ENCODE measurements at places on chromosomes 1 and 21.

GRCh38 chr1:68623700-68624099 lies 126.8 kb upstream of the DEPDC1 start:
- no peaks in the 10 kb centered on the region for H3K4me1 ChIP-seq
- H3K4me3 ChIP-seq: no peak overlapping the region
- DNase-seq: no peak

GRCh38 chr1:67489643-67490042 lies 59.4 kb upstream of the SERBP1 start:
- no peaks in the 10 kb centered on the region for H3K36me3 ChIP-seq
- H3K4me1 ChIP-seq: peaks cover under 1% of the 10 kb centered on the region
- H3K27ac ChIP-seq: no peak overlapping the region
- no peaks in the 10 kb centered on the region for H3K27me3 ChIP-seq

- H3K4me3 ChIP-seq: no peak overlapping the region
- no peaks in the 10 kb centered on the region for H3K4me1 ChIP-seq
Observed at GRCh38 chr1:67710417-67710816, 25.4 kb downstream of the GADD45A start.

- H3K36me3 ChIP-seq: no peaks in the 10 kb centered on the region
- H3K27ac ChIP-seq: no peak overlapping the region
- H3K4me1 ChIP-seq: no peaks in the 10 kb centered on the region
- no peak for DNase-seq
Observed at GRCh38 chr1:60747353-60747752, 335.0 kb upstream of the NFIA start.

- H3K36me3 ChIP-seq: no peaks in the 10 kb centered on the region
- DNase-seq: no peak
- H3K27ac ChIP-seq: no peak overlapping the region
- H3K27me3 ChIP-seq: no peaks in the 10 kb centered on the region
- H3K4me1 ChIP-seq: no peaks in the 10 kb centered on the region
- no peak overlapping the region for H3K4me3 ChIP-seq
Observed at GRCh38 chr1:118364882-118365281, 179.9 kb upstream of the SPAG17 start.

GRCh38 chr1:205803986-205804385 lies 9.0 kb downstream of the SLC41A1 start:
- no peaks in the 10 kb centered on the region for H3K27me3 ChIP-seq
- no peak overlapping the region for H3K4me3 ChIP-seq
- H3K27ac ChIP-seq: no peak overlapping the region
- peaks cover 58% of the 10 kb centered on the region for H3K36me3 ChIP-seq
- peaks cover 52% of the 10 kb centered on the region for H3K4me1 ChIP-seq

DNA sequence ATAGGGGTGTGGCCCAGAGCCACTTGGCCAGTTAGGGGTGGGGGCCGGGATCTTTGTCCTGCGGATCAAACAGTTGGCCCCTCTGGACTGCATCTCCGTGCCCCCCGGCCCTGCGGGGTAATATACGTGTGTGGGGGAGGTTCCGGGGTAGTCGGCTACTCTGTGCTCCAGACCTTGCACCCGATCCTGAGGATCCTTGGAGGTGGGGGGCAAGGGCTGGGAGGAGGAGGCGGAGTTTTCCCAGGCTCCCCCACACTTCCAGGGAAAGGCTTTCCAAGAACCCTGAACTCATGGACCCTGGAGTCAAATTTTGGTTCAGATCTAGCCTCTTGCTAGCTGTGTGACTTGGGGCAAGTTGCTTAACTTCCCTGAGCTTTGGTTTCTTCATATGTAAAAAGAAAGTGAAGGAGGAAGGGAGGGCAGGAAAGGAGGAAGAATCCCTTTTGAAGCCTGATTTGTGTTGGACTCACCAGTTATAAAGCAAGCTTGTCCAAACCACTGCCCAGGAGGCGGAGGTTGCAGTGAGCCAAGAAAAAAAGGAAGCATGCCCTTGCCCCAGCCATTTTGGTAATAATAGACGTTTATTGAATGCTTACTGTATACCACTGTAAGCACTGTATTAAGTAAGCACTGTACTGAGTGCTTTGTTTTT lies 686 bp downstream of the MIIP start:
- peak overlapping the region; percentile 90 for H3K27ac ChIP-seq
- H3K27me3 ChIP-seq: no peaks in the 10 kb centered on the region
- no peak for DNase-seq
- peak overlapping the region; percentile 86 for H3K4me3 ChIP-seq

GRCh38 chr21:44345495-44345894 lies 6.3 kb upstream of the CFAP410 start:
- peaks cover 7% of the 10 kb centered on the region for H3K27me3 ChIP-seq
- no peak for DNase-seq
- no peaks in the 10 kb centered on the region for H3K36me3 ChIP-seq
- peaks cover 6% of the 10 kb centered on the region for H3K4me1 ChIP-seq

DNA sequence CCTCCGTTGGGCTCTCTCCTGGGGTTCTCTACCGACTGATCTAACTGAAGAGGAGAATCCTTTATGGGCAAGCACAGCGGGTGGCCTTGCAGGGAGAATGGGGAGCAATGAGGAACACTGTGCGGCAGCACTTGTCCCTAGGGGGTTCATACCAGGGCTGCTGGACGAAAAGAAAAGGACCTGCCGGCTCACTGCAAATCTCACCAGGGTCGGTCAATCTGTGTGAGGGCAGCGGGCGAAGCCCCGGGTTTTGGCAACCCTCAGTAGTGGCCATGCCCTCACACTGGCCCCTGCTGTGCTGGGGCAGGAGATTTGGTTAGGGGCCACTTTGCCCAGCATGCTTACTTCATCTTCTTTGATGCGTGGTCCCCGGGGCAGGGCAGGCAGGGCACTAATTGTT lies 5.9 kb downstream of the LHX9 start:
- DNase-seq: no peak
- H3K4me3 ChIP-seq: no peak overlapping the region
- no peaks in the 10 kb centered on the region for H3K36me3 ChIP-seq
- peaks cover 82% of the 10 kb centered on the region for H3K27me3 ChIP-seq

DNA sequence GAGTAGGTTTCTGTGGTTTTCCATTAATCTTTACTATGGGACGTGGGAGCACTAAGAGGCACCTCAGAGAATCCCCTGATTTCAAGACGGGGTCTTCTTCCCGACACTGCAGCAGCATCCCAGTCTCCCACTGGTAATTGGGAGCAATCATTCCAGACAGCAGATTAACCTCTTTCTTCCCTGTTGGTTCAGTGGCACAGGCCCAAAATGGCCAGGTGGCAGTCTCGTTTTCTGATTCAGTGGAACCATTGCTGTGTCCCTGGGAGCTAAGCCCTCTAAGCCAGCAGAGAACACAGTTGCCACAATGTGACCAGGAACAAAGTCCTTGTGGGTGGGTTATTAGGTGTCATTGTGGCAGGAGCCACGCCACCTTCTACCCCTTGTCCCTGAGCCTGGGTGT lies 342.1 kb downstream of the MATN1 start:
- H3K4me1 ChIP-seq: peaks cover 2% of the 10 kb centered on the region
- H3K4me3 ChIP-seq: no peak overlapping the region
- H3K27me3 ChIP-seq: peaks cover 18% of the 10 kb centered on the region
- DNase-seq: peak; percentile 13

- no peak overlapping the region for H3K27ac ChIP-seq
- no peak overlapping the region for H3K4me3 ChIP-seq
Observed at GRCh38 chr1:201362906-201363305, 14.6 kb downstream of the TNNT2 start.

DNA sequence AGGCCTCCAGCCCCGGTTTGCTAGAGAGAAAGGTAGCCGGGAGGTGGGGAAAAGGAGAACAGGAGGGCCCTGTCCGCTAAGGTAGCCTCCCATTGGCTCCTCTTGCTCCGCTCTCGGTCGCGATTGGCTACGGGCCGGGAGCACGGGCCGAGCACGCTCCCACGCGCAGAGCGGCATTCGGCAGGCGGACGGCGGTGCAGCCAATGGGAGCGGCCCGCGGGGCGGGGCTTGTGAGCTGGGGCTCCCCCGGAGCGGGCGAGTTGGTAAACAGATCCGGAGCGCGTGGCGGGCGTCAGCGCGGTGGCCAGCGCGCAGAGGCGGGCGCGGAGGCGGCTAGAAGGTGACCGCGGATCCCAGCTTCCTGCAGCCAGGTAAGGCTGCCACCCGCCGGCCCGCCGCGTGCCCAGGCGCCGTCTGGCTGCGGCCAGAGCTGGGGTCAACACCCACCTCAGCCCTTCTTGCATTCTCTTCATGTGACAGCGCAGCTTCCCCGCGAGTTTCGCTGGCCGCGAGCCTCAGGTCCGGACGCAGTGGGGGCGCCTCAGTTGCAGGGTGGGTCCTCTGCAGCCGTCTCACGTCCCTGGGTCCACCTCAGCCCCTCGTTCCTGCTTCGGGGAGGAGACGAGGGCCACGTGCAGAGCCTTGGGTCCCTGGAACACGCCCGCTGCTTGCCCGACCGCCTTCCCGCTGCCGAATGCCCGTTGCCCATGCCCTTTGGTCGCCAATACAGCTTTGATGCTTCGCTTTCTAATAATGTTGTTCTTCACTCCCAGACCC lies at the start of gene COQ8A:
TSS of gene COQ8A (plus strand) at position 266 of the 777 bp plus-strand sequence. CDS start 21,092 bp downstream, outside the sequence.
- no peaks in the 10 kb centered on the region for H3K27me3 ChIP-seq
- H3K4me3 ChIP-seq: peak within 1 kb of the TSS; percentile 84
- peak; percentile 98 for DNase-seq
- peaks cover 58% of the 10 kb centered on the region for H3K4me1 ChIP-seq

GRCh38 chr1:209435654-209436566 lies 147.6 kb upstream of the CAMK1G start:
- H3K27me3 ChIP-seq: peaks cover 27% of the 10 kb centered on the region
- DNase-seq: peak; percentile 44
- no peaks in the 10 kb centered on the region for H3K36me3 ChIP-seq
- H3K27ac ChIP-seq: no peak overlapping the region

GRCh38 chr1:187692799-187693198 lies 864.0 kb downstream of the PLA2G4A start:
- no peak overlapping the region for H3K4me3 ChIP-seq
- H3K27ac ChIP-seq: no peak overlapping the region
- H3K36me3 ChIP-seq: no peaks in the 10 kb centered on the region
- no peaks in the 10 kb centered on the region for H3K4me1 ChIP-seq

DNA sequence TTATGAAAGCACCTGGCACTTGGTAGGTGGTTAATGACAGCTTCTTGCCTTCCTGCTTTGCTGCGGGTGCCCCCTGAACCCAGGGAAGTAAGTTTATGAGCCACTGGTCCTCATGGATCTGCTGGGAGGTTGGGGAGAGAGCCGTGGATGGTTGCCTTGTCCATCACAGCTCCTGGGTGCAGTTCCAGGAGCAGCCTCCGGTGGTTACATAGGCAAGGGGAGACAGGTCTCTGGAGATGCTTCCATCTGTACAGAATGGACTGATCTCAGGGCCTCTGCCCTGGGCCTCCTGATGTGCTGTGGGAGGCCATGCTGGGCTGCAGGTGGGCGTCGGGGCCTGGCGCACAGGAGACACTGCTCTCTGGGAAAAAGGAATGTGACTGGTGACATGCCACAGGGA lies 31.6 kb upstream of the ARHGEF10L start:
- no peak overlapping the region for H3K4me3 ChIP-seq
- H3K4me1 ChIP-seq: no peaks in the 10 kb centered on the region
- no peaks in the 10 kb centered on the region for H3K36me3 ChIP-seq
- no peak overlapping the region for H3K27ac ChIP-seq
- H3K27me3 ChIP-seq: peaks cover 3% of the 10 kb centered on the region

- peaks cover 3% of the 10 kb centered on the region for H3K36me3 ChIP-seq
- H3K4me3 ChIP-seq: no peak overlapping the region
- H3K27ac ChIP-seq: peak overlapping the region; percentile 3
- DNase-seq: no peak
- no peaks in the 10 kb centered on the region for H3K27me3 ChIP-seq
Observed at GRCh38 chr1:59354709-59355337, 57.9 kb downstream of the FGGY start.

GRCh38 chr1:172344444-172344843 lies 76.0 kb upstream of the C1orf105 start:
- H3K36me3 ChIP-seq: peaks cover 6% of the 10 kb centered on the region
- H3K27me3 ChIP-seq: no peaks in the 10 kb centered on the region
- DNase-seq: no peak
- H3K4me1 ChIP-seq: peaks cover 50% of the 10 kb centered on the region
- H3K4me3 ChIP-seq: no peak overlapping the region

- no peak overlapping the region for H3K4me3 ChIP-seq
- no peak overlapping the region for H3K27ac ChIP-seq
- peaks cover 15% of the 10 kb centered on the region for H3K4me1 ChIP-seq
- no peaks in the 10 kb centered on the region for H3K36me3 ChIP-seq
Observed at GRCh38 chr1:26224606-26225005, 9.4 kb upstream of the CEP85 start.

DNA sequence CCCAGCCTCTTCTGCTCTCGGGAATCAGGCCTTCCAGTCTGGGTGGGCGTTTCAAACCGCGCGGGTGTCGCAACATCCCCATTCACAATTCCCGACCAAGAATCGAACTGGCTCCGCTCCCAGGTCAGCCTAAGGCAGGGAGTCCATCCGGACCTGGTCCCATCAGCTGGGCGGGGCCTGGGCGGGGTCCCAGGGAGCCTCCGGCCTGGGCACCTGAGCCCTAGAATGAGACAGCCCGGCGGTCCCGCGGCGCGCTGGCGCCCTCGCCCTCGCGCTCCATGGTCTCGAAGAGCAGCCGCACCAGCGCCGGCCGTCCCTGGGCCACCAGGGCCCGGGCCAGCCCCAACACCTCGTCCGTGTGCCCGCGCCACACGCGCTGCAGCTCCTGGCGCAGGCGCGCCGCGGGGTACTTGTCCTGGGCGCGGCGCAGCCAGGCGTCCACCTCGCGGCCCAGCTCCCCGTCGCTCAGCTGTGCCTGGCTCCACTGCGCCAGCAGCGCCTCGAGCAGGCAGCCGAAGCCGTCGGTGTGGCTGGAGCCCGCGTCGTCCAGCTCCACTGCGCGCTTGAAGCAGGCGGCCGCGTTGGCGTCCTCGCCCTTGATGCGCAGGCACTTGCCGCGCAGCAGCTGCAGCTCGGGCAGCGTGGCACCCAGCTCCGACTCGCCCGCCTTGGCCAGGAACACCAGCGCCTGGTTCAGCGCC lies 16.9 kb upstream of the PARS2 start:
- DNase-seq: no peak
- no peaks in the 10 kb centered on the region for H3K27me3 ChIP-seq
- peaks cover 19% of the 10 kb centered on the region for H3K36me3 ChIP-seq
- no peaks in the 10 kb centered on the region for H3K4me1 ChIP-seq

- H3K27ac ChIP-seq: no peak overlapping the region
- no peaks in the 10 kb centered on the region for H3K36me3 ChIP-seq
- no peak overlapping the region for H3K4me3 ChIP-seq
- DNase-seq: no peak
Observed at GRCh38 chr1:81157686-81158085, 643.0 kb upstream of the ADGRL2 start.

- no peak overlapping the region for H3K4me3 ChIP-seq
- H3K27ac ChIP-seq: peak overlapping the region; percentile 93
- peak; percentile 36 for DNase-seq
- peaks cover 73% of the 10 kb centered on the region for H3K4me1 ChIP-seq
- peaks cover 4% of the 10 kb centered on the region for H3K36me3 ChIP-seq
- H3K27me3 ChIP-seq: no peaks in the 10 kb centered on the region
Observed at GRCh38 chr1:234963904-234964702, 164.5 kb downstream of the TOMM20 start.

DNA sequence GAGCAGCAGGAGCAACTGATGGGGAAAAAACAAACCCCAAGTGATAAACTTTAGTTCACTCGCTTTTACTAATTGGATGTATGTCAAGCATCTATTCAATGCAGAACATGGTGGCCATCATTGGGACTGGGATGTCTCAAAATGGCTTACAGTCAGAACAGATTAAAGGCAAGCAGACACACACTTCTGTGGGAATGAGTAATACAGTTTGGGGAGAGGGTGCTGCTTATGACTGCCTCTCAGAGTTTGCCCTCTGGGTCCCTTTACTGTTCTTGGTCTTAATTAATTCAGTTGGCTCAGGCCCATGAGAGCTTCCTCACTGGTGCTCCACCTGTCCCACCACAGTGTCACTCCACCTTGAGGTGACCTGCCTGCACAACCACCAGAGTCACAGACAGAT lies 119.5 kb downstream of the TBX19 start:
- peaks cover 4% of the 10 kb centered on the region for H3K27me3 ChIP-seq
- H3K36me3 ChIP-seq: no peaks in the 10 kb centered on the region
- no peak overlapping the region for H3K27ac ChIP-seq
- no peak for DNase-seq
- H3K4me1 ChIP-seq: peaks cover 15% of the 10 kb centered on the region

Measured in activated T-cell treated with anti-CD3 and anti-CD28 coated beads, Interleukin-2, amount 50 U/mL, for 24 hours (primary cell).